ENCODE measurements at places on chromosomes 5 and 9. TPM values are rescaled to one million over a fixed set of nuclear protein-coding genes. Genes with fewer than 3 reads are reported as not detected.

SVEP1 gene
- total RNA-seq = 0.29 TPM

PCDH12 gene
- total RNA-seq = 20.4 TPM

DAB2IP gene
- total RNA-seq = 53.6 TPM

ZDHHC11B gene
- total RNA-seq = not detected

NMUR2 gene
- not detected for total RNA-seq

EEIG1 gene
- total RNA-seq = 16.4 TPM

HOMER1 gene
- 3.9 TPM for total RNA-seq

BARHL1 gene
- not detected for total RNA-seq

GABBR2 gene
- total RNA-seq = 9.2 TPM

CARTPT gene
- total RNA-seq = not detected

GTF2H2 gene
- total RNA-seq = 19.6 TPM

TXN gene
- 280 TPM for total RNA-seq

IFNA2 gene
- not detected for total RNA-seq

MCIDAS gene
- total RNA-seq = not detected

CCNO gene
- 0.88 TPM for total RNA-seq

UNC5A gene
- 0.22 TPM for total RNA-seq

SV2C gene
- 0.07 TPM for total RNA-seq

ANKRD34B gene
- not detected for total RNA-seq

IL9 gene
- not detected for total RNA-seq

NRARP gene
- total RNA-seq = 50.0 TPM

REEP2 gene
- 4.4 TPM for total RNA-seq

PITX1 gene
- 0.42 TPM for total RNA-seq

ATOX1 gene
- total RNA-seq = 113 TPM

C9 gene
- 0.44 TPM for total RNA-seq

FBP2 gene
- total RNA-seq = not detected

TERT gene
- not detected for total RNA-seq

FLT4 gene
- total RNA-seq = 66.5 TPM

LCN15 gene
- total RNA-seq = not detected

NR2F1 gene
- 23.9 TPM for total RNA-seq

MOCS2 gene
- total RNA-seq = 31.1 TPM

NR6A1 gene
- total RNA-seq = 1.2 TPM

ERCC8 gene
- 12.8 TPM for total RNA-seq

DND1 gene
- 1.1 TPM for total RNA-seq

PCDHGA3 gene
- total RNA-seq = 1.2 TPM

TMC1 gene
- total RNA-seq = 1.5 TPM

TMEM215 gene
- total RNA-seq = not detected

FIBCD1 gene
- total RNA-seq = not detected

SYK gene
- not detected for total RNA-seq

PIP5K1B gene
- 0.27 TPM for total RNA-seq

PCDHGA11 gene
- total RNA-seq = 10.3 TPM

PCDHGC4 gene
- 0.90 TPM for total RNA-seq

RRAGA gene
- 78.5 TPM for total RNA-seq

ORM1 gene
- not detected for total RNA-seq

RNF38 gene
- total RNA-seq = 36.7 TPM

OR2S2 gene
- total RNA-seq = not detected

MVB12B gene
- total RNA-seq = 13.2 TPM

JADE2 gene
- total RNA-seq = 19.2 TPM

PCDHGA10 gene
- total RNA-seq = 4.4 TPM

GFRA3 gene
- total RNA-seq = not detected

GDF9 gene
- total RNA-seq = not detected

All from endothelial cell of umbilical vein (primary cell).